T-helper 22 cell (primary cell): ENCODE measurements at places on chromosomes 7 and 10.

DNA sequence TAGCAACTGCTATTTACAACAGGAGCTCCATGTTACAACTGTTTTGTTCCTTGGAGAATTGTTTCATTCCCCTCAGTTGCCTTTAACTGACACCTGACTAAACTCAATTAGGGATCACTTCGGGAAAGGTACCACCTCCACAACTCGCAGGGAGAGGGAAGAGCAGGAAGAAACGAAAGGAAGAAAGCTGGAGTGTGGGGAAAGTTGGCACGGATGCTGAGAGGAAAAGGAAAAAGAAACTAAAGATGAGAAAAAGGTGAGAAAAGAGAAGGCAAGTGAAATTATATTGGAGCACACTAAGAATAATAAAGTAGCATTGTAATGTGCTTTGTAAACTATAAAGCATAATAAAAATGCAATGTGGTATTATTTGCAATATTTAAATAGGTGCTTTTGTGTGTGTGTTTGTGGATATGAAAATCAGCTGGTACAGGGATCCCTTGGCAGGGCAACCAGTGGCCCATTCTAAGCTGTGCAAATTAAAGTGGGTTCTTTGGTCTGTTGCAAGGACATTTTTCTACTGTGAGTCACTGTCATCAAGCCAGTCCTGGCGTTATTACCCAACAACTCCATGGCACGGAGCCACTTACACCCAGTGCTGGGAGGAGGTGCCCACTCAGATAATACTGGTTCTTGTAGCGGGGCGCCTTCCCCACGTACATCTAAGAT, 45.9 kb downstream of the HIPK2 start:
- DNase-seq = no peak

DNA sequence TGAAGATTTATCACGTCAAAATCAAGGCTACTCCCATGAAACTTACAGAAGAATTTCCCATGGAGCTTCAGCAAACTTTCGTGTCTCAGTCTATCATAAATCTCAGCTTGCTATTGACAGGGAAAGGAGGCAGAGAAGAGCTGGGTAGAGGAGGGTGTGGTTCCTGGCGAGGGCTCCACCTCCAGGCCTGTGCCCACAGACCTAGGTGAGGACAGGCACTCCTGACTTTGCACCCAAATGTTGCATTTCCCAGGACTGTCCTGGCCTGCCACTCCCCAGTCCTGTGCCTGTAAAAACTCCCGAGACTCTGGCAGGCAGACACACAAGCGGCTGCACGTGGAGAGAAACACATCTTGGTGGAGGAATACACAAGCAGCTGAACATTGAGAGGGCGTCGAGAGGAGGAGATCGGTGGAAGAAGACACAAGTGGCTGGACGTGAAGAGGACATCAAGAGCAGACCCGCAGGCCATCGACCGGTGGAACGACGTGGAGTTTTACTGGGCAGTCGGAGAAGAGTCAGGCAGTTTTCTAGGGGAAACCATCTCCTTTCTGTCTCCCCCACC, 145.1 kb downstream of the CTNNA3 start:
- DNase-seq = no peak

DNA sequence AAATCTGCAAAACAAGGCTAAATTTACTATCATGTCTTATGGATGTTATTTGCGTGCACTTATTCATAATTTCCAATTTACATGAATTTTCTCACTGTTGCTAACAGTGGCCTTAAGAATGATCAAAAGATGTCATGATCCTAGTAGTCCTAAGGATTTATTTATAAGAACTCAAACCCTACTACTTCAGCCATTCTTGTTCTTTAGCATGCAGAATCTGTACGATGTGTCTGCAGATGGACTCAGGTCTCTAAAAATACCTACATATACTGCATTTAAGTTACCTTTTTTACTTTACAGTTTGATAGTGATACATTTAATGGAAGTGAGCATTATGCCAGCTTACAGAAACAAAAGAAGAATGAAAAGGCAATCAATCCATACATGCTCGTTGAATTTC, 91.2 kb downstream of the ZNF277 start:
- DNase-seq = no peak

GRCh38 chr10:99540657-99541531, 8.2 kb downstream of the NKX2-3 start:
- no peak for DNase-seq

- DNase-seq = no peak
Observed at GRCh38 chr10:63697956-63698786, 177.0 kb downstream of the REEP3 start.

DNA sequence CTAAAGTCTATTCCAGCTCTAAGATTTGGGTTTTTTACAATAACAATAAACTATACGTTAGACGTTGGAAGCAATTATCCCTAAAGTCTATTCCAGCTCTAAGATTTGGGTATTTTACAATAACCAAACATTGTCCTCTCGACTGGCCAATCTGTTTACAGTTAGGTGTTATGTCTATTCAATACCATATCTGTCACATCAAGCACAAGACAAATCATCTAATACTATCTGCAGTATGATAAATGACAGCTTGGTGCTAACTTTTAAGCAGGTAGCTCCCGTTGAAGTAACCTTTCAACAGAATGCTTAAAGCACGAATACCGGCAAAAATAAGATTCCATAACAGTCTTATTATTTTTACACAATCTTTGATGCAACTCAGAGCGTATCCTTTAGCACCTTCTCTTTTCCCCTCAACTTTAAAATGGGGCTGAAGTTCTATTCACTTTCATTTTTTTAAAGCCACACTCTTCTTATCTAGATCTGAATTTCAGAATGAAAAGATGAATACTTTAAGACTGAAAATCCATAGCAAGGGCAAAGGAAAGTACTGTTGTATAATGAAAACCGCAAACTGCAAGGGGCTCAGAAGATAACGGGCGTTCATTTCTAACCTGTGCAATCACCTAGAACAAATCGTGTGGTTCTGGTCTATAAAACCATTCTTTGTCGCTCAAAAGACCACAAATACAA, 925 bp downstream of the H2AZ2 start:
- no peak for DNase-seq

GRCh38 chr10:26543567-26544306, 105.6 kb downstream of the APBB1IP start:
- DNase-seq = no peak

GRCh38 chr7:17781491-17782215, 158.6 kb downstream of the SNX13 start:
- DNase-seq = no peak

DNA sequence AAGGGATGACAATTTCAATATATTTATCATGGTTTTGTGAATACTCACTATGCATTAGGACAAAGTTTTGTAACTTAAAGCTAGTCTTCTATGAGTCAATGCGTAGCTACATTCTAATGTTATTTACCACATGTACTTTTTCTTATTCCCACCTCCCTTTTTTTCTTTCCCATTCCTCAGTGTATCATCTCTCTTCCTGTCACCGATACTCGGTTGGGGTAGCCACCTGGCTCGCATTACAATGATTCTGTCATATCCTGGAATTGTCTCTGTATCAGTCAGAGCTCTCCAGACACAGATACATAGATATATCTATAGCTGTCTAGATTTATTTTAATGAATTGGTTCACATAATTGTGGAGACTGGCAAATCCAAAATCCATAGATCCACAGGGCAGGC, 9.8 kb upstream of the RALA start:
- DNase-seq = no peak
